Upper lobe of left lung (tissue), 6 donors: ENCODE measurements at places on chromosomes 13 and 19. TPM values are rescaled to one million over a fixed set of nuclear protein-coding genes. Genes with fewer than 3 reads are reported as not detected.

The ATP4A gene
- not detected for total RNA-seq

DNA sequence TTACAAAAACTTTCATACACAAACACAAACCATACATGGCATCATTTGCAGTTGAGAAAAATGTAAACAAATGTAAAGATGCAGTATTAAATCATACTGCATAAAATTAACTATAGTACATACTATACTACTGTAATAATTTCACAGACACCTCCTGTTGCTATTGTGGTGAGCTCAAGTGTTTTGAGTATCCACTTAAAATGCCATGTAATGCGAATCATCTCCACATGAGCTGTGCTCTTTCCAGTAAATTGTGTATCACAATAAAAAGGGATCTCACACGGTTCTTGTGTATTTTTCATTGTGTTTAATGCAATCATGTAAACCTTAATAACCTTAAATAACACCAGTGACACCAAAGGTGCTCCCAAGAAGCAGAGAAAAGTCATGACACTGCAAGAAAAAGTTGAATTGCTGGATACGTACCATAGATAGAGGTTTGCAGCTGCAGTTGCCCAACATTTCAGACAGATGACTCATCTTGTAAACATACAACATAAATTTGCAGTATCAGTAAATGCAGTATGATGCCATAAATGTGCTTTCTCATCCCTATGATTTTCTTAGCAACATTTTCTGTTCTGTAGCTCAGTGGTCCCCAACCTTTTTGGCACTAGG is 166.6 kb downstream of the RAP2A start:
- H3K27ac ChIP-seq: no peak overlapping the region
- H3K4me1 ChIP-seq: no peaks in the 10 kb centered on the region
- no peak for DNase-seq
- H3K27me3 ChIP-seq: no peaks in the 10 kb centered on the region

GRCh38 chr13:101140936-101141335 is 275.4 kb downstream of the NALCN start:
- H3K36me3 ChIP-seq: no peaks in the 10 kb centered on the region
- no peak overlapping the region for H3K4me3 ChIP-seq
- H3K27me3 ChIP-seq: no peaks in the 10 kb centered on the region

DNA sequence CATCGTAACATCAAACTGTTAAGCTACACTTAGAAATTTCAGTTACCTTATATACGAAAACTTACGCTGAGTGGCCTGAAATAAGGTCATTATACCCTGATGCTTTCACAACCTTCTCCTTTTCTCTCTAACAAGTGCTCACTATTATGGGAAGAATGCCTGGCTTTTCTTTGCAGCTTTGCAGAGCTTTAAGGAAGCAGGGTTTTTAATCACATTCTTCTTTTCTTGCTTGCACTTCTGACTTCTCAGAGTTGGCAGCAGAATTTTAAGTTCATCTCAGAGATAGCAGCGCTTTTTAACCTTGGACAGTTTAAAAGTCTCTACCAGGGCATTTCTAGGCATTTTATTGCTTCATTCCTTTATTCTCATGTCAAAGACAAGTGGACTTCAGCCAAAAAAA is 285.1 kb downstream of the SPRY2 start:
- H3K4me3 ChIP-seq: no peak overlapping the region
- no peaks in the 10 kb centered on the region for H3K36me3 ChIP-seq
- H3K4me1 ChIP-seq: no peaks in the 10 kb centered on the region
- H3K27ac ChIP-seq: no peak overlapping the region
- no peaks in the 10 kb centered on the region for H3K27me3 ChIP-seq
- DNase-seq: no peak

The PBX4 gene
- total RNA-seq: 2.4 TPM

The ANGPTL8 gene
- total RNA-seq: 5.2 TPM

GRCh38 chr13:49679246-49679645 is 12.0 kb downstream of the EBPL start:
- H3K4me1 ChIP-seq: no peaks in the 10 kb centered on the region
- no peak overlapping the region for H3K4me3 ChIP-seq
- DNase-seq: no peak
- peaks cover 2% of the 10 kb centered on the region for H3K36me3 ChIP-seq
- H3K27me3 ChIP-seq: no peaks in the 10 kb centered on the region

The LAIR2 gene
- total RNA-seq: not detected
